Stimulated activated CD8-positive, alpha-beta memory T cell treated with anti-CD3 and anti-CD28 coated beads, Interleukin-2, amount 100 ng/mL, for 1 hour (primary cell): ENCODE measurements at places on chromosomes 1 and 21.

GRCh38 chr1:248792342-248792741 lies 33.4 kb downstream of the SH3BP5L start:
- DNase-seq: no peak

DNA sequence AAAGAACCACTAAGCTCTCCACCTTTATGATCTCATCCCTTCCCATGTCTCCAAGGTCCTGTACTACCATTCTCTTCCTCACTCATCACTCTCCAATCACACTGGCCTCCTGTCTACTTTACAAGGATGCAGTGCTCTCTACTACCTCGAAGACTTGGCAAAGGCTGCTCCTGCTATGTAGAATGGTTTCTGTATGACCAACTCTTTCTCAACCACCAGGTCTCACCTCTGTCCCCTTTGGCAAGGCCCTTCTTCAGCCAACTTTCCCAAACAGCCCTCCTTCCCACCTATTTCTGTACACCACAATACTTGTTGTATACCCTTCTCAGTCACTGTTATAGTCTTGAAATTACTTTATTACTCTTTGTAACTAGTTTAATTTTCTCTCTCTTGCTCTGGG lies 41.2 kb downstream of the FYB2 start:
- DNase-seq: no peak

GRCh38 chr21:34170886-34171285 lies 97.5 kb downstream of the MRPS6 start:
- no peak for DNase-seq

DNA sequence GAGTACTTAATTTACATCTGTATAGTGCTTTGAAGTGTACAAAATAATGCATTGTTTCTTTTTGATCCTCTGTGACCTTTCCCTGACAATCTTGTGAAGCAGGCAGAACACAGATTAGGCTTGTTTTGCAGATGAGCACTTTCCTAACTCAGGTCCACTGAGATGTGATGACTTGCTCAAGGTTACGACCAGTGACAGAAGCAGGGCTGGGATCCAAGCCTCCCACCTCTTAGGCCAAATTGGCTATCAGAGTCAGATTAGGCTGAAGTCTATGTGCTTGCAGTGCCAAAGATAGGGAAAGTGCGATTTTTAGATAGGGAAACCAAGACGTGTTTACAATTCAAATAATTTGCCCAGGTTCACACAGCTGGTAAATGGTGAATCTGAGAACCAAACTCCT lies 147.3 kb downstream of the OMA1 start:
- no peak for DNase-seq

DNA sequence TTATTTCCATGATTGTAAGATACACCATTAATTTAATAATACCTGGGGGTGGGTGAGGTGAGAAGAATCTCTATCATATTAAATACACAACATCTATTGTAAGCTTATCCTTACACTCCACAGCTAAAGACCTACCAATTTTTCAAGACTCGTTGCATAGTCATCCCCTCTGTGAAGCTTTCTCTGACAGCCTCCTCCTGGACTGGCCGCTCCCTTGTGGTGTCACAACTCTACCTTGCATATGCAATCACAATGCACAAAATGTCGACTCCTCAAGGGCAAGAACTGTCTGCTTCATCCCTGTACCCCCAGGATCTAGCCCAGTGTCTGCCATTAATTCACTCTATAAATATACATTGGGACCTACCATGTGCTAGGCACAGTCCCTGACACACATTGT lies 2.4 kb upstream of the PTGFRN start:
- DNase-seq: no peak

GRCh38 chr1:21051177-21051825 lies 125.4 kb downstream of the EIF4G3 start:
- DNase-seq: no peak

GRCh38 chr1:61081686-61082310 lies 563 bp upstream of the NFIA start:
- DNase-seq: no peak

DNA sequence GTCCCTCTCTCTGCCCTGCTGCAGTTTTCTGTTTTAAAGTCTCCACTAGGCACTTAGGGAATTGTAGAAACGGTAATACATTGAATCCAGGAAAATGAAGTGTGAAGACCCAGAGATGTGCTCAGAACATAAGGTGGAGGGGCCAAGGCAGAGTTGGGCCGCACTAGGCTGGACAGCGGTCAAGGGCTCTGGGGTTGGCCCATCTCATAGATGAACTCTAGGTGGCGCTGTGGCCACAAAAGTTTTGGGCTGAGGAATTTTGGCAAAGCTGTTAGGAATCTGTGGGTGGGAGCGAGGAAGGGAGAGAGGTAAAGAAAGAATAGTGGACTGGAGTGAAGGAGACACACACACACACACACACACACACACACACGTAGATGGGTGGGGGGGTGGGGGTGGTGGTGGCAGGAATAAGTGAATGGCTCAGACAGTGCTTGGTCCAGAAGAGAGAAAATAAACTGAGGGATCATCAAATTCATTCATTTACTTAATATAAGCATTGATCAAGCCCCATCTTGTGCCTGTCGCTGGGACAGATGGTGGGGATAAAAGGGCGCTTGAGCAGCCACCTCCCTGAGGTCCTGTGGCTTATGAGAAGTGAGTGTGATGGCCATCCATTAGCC lies 258.5 kb downstream of the TRABD2B start:
- no peak for DNase-seq

- DNase-seq: no peak
These were observed 651 bp downstream of the COA6 start for GRCh38 chr1:234373959-234374254.

DNA sequence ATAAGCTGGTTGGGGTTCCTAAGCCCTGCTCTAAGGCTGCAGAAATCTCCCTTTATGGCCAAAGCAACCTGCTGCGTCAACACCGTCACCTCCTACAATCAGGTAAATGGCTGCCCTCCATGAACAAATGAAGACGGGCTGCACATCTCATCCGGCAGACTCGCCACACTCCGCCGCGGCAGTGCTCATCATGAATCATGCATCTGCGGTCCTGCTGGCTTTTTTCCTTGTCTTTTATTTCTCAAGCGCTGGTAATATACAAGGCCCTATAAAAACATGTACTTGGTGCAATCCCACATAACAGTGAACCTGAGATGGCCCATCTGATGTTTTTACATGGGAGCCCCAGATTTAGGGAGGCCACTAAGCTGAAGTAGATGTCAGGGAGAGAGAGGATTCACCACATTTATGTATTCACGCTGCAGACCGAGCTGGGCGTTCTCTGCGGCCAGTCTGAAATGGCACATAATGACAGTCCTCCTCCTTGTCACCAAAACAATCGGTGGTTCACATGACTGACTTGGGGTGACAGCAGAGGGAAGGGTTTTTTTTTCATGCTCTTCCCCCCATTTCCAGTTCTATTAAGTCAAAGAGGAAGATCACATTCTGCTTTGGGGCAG lies 91.6 kb downstream of the KAZN start:
- no peak for DNase-seq

DNA sequence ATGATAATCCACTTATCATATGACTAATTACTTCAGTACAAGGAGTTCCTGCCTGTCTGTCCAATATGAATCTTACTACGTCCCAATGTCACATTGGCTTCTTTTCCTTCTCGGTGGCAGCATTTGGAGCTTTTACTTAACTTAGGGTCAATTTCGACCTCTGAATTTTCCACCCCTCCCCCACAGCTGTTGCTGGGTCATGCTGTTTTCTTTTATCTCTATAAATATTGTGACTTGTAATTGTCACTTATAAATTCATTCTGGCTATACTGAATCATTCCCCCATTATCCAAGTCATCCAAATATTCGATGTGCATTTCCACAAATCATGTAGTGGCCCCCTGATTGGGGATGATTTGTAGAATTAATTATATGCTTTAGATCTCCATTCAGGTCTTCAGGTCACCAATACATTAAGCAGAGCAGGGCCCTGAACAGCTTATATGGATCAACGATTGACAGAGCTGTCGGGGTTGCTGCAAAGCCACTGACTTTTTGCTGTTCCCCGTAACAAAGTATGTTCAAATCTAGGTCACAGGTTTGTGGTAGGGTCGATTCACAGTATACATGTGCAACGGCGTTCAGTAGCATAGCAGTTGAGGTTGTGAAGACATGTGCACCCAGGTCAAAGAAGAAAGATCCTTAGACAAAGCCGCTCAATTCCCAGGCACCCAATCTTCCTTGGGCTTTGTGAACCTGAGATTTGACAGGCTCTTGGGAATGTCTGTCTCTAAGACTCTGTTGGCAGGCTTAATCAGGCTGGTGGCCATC lies 18.3 kb upstream of the RNU1-4 start:
- no peak for DNase-seq

GRCh38 chr1:3097231-3097630 lies 28.2 kb downstream of the PRDM16 start:
- no peak for DNase-seq

- no peak for DNase-seq
These were observed 35.3 kb upstream of the FCER1A start for GRCh38 chr1:159266832-159267231.

GRCh38 chr1:209046935-209047334 lies 536.6 kb upstream of the CAMK1G start:
- DNase-seq: no peak

DNA sequence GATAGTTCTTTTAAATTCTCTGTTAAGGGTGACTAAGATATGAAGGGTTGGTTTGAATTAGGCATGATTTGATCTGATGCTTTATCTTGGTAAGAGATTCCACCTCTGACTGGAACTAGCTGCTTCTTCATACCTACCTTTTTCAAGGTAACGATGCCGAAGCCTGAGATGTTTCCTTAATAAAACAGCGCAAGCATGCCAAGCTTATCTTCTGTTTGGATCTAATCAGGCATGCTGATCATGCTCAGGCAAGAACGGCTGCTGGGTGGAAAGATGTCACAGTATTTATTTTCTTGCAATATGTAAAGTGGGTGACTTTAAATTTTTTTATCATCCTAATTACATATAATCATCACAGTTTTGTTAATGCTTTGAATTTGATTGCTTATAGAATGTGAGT lies 148.7 kb downstream of the ADGRL2 start:
- DNase-seq: no peak
